ENCODE measurements at places on chromosomes 2 and 18.

DNA sequence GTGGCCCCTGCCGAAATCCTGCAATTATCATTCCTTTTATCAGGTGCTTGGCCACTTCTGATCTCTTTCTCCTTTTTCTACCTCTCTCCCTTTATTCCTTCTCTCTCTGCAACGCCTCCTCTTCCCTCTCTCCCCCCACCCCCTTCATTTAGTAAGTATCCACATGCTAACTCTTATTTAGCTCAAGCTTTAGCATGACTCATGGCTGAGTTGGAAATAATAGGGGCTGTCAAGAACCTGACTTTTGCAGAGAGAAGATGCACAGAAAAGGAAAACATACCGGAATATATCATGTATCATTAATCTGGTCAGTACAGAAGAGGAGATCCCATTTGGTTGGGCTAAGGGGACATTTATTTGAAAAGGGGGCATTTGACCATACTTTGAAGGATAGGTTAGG lies 33.1 kb downstream of the FAM171B start:
- no peak for DNase-seq

- no peak for DNase-seq
These were observed 28.8 kb upstream of the WDR75 start for GRCh38 chr2:189412330-189412953.

- DNase-seq, result no peak
These were observed 7.2 kb downstream of the IL1B start for GRCh38 chr2:112829101-112829960.

GRCh38 chr2:64637000-64637635 lies 16.6 kb downstream of the SERTAD2 start:
- no peak for DNase-seq

DNA sequence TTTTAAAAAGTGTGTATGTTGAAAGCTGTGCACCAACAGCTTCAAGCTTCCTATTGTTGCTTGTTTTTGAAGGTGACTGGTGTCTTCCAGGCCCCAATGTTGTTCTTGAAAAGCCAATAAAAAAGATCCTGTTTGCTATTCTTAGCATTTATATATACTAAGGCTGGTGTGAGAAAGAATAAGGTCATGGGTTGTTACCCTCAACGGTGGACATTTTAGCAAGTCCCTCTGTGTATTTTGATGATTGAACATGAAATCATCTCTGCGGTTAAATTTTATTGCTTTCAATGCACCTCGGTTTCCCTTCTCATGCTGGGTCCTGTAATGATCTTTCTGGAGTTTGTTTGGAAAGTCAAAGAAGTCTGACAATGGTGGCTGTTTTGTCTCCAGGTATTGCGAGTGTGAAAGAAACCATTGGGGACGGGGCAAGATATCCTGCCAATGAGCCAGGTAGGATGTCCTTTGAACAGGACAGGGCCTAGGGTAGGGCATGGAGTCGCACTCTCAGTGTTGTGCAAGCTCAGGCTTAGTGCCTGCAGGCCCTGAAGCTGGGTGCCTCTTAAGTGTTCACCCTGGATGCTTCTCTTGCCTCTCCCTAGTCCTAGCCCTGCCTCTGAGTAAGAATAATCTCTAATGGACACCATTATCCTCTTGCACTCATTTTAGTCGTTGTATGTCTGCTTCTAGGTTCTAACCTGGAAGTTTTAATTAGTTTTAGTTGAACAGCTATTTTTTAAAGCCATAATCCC lies 16.0 kb upstream of the KLF7 start:
- DNase-seq, result no peak

GRCh38 chr2:169978402-169979017 lies 151.3 kb downstream of the UBR3 start:
- no peak for DNase-seq

DNA sequence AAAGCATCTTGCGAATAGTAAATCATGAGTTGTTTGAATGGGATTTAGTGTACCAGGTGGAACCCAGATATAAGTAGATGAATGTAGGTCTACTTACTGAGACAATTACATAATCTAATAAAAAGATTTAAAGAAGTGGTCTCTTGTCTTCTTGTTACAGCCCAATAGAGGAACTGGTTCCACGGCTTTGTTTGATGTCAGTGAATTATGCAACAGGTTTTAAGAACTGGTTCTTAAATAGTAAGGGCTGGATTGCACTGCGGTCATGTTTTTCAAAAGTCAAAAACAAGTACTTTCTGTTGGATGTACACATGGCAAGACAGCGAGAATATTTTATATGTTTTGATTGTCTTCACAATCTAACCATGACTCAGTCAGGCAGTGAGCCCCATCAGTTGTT lies 15.4 kb upstream of the SLC9A2 start:
- no peak for DNase-seq

GRCh38 chr2:84938194-84938879 lies 32.6 kb upstream of the KCMF1 start:
- no peak for DNase-seq

- DNase-seq, result no peak
These were observed 97.1 kb upstream of the RMDN2 start for GRCh38 chr2:37827911-37828511.

GRCh38 chr2:30362468-30363081 lies 84.5 kb upstream of the LCLAT1 start:
- DNase-seq, result no peak

GRCh38 chr2:126934809-126935208 lies 36.1 kb downstream of the TEX51 start:
- no peak for DNase-seq

- DNase-seq, result no peak
These were observed 27.5 kb upstream of the FAM237A start for GRCh38 chr2:206614811-206615210.

- DNase-seq, result no peak
These were observed 93.0 kb downstream of the DPP4 start for GRCh38 chr2:161980976-161981375.
